ENCODE measurements at places on chromosomes 7 and 10. TPM values are rescaled to one million over a fixed set of nuclear protein-coding genes. Genes with fewer than 3 reads are reported as not detected.

Gene NXPH1
- total RNA-seq: not detected

DNA sequence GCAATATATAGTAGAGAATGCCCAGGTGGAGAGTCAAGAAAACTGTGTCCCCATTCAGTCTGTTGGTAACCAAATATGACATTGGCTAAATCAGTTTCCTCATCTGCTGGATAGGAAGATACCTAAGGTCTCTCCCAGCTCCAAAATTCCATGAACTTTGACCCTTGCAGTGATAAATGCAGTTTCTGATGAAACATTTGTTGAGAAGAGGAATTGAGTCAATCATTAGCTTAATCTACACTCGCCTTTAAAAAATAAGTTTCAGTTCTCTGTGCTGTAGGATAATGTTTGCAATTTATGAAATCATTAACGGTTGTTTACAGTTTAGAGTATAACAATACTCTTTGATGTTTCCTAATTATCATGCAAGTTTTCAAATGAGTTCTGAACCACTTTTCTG, 38.0 kb upstream of the SLC25A13 start:
- DNase-seq: no peak

GRCh38 chr10:46289209-46289810, 2.5 kb downstream of the ANTXRL start:
- no peak for DNase-seq

DNA sequence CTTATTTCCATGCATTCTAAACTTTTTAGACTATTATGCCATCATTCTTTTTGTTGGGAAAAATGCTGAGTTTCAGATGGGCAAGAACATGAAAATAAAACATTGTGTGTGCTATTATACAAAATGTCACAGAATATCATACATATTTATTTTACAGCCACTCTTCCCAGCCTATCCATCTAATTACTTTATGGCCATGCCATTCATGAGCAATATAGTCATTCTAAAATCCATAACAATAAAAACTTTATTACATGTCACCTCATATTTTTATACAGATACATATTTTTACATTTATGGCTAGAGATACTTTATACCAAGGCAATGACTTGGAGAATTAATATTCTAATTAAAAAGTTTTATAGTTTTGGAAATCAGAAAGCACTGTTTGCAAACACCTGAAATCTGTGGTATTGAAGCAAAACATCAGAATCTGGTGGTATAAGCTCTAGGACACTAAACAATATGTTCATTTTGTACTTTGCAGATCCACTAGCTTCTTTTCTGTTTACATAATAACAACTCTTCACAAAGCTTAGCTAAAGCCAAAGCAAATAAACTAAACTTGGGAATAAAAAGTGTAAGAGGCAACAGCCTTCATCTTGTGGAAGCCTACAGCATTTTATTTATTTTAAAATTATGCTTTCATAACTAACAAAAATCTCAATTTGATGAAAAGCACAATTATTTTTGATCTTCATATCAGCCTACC, 210.1 kb downstream of the RNLS start:
- DNase-seq: no peak

GRCh38 chr7:115574681-115575291, 455.8 kb downstream of the TFEC start:
- no peak for DNase-seq

Gene MNX1
- total RNA-seq: not detected

Gene CAV2
- total RNA-seq: 215 TPM

DNA sequence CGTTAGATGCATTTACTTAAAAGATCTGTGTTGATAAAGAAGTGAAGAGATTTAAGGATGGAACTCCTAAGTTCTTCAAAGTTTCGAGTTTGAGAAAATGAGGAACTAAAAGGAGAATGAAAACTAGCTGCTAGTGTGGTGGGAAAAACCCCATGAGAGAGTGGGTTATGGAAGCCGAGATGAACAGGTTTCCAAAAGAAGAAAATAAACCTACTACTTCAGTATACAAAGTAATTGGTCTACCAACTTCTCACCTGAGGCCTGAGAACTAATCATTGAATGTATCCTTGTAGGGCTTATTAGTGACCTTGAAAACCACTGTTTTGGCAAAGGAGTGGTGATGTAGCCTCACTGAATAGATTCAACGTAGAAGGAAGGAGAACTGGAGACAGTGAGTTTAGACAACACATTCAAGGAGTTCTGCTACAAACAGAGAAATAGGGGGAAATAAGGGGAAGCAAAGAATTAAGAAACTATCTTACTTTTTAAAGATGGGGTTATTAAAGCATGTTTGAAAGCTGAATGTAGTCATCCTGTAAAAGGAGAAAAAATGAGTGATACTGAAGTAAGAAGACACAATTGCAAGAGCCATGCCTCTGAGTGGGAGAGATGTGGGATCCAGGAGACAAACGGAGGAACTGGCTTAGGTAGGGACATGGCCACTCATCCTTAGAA, 50.8 kb downstream of the CH25H start:
- no peak for DNase-seq

Gene TRPV5
- not detected for total RNA-seq
